NCI-H1092 treated with DMSO at 0.1 percent for 48 hours (cell line): ENCODE measurements at places on chromosomes 6 and 20.
A peak's percentile ranks its signal among the peaks of the same experiment; 100 is the strongest.

DNA sequence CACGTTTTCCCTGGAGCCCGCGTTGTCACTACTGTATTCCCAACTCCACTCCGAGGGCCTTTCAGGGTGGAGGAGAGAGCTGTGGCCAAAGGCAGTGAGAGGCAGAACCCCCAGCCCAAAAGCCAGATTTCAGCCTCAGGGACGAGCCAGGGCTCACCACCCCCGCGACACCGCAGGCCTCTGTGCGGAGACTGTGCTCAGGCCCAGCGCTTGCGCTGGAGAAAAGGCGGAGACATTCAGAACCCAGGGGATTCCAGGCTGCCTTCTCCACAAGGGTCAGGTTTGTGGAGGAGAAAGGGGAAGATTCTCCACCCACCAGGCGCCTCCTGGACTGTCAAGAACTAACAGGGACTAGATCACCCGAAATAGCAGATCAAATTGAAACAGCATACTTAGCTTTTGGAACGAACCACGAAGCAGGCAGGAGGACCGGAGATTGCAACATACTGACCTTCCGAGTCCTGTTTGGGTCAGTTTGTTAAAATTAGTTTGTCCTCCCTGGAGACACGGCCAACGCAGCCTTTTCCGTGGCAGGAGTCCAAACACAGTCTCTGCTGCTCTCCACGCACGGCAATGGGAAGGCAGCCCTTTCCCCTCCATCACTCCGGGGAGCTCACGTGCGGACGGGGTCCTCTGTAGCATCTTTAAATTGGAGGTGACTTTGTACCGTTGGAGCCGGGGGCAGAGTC is 14.4 kb downstream of the DLL1 start:
- DNase-seq, result no peak

DNA sequence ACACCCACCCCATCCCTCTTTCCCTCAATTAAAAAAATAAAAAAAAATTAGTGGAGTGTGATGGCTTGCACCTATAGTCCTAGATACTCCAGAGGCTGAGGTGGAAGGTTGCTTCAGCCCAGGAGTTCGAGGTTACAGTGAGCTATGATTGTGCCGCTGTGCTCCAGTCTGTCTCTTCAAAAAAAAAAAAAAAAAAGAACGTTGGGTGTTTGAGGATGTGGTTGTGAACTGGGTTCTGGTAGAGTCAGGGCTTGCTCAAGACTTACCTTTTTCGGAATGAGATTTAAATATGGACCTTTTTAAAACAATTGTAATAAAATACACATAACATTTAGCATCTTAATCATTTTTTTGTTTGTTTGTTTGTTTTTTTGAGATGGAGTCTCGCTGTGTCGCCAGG is 211.9 kb downstream of the OR2B2 start:
- no peak for DNase-seq

- peak; percentile 15 for DNase-seq
These were observed 34.0 kb upstream of the FOXO3 start for GRCh38 chr6:108526739-108527174.

- DNase-seq, result no peak
These were observed 95.5 kb downstream of the F13A1 start for GRCh38 chr6:6224933-6225486.

DNA sequence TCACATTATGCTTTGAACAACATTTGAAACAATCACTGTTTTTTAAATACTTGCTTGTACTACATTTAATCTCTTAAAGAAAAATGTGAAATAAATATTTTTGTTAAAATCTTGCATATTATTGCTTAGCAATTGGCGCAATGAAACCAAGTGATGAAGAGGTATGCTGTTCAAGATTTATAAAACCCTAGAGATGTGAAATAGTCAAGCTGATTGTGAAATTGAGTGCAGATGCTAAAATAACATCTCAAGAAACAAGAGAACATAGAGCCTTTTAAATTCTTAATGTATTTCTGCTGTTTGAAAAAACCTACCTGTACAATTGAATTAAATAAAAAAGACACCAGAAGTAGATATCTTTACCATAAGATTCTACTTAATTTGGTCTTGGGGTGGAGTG is 179.2 kb upstream of the MCHR2 start:
- no peak for DNase-seq

GRCh38 chr6:101516578-101516977 is 123.1 kb downstream of the GRIK2 start:
- no peak for DNase-seq

DNA sequence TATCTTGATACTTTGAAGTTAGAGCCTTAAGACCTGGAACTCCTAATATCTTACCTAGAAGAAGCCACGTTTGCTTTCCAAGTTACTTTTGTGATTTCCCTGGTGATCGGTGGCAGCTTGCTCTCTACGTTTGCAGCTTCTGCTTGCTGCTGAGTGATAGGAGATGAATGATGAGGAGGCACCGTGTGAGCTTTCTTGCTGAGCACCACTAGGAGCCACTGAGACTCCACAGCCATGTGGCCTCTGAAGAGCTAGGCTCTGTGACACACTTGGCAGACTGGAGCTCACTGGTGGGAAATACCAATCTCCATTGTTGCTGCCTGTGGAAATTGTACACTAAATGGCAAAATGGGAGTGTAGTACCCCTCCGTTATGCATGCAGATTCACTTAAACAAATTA is 161.8 kb downstream of the IBTK start:
- DNase-seq, result no peak

- no peak for DNase-seq
These were observed 21.5 kb downstream of the MANBAL start for GRCh38 chr20:37310951-37311350.

- no peak for DNase-seq
These were observed 189.9 kb upstream of the GMDS start for GRCh38 chr6:2435323-2435722.

- DNase-seq, result no peak
These were observed 73.0 kb downstream of the RNGTT start for GRCh38 chr6:88890394-88890793.

- DNase-seq, result no peak
These were observed 39.4 kb upstream of the MYLIP start for GRCh38 chr6:16089232-16090062.

- DNase-seq, result no peak
These were observed 12.7 kb upstream of the PSMF1 start for GRCh38 chr20:1105599-1106194.

DNA sequence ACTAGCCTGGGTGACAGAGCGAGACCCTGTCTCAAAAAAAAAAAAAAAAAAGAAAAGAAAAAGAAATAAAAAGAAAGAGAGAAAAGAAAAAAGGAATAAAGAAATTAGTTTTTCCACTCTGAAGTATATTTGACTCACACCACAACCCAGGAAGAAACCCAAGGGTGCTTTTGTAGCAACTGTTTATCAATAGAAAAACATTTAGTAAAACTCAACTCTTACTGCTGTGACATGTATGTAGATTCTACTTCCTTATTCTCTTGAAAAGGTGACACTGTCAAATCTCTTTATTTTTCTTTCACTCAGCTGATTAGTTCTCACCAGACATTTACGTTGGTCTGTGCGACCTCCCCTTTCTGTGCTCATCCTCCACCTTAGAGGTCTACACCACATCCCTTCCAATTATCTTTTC is 99.9 kb upstream of the SHLD1 start:
- no peak for DNase-seq

DNA sequence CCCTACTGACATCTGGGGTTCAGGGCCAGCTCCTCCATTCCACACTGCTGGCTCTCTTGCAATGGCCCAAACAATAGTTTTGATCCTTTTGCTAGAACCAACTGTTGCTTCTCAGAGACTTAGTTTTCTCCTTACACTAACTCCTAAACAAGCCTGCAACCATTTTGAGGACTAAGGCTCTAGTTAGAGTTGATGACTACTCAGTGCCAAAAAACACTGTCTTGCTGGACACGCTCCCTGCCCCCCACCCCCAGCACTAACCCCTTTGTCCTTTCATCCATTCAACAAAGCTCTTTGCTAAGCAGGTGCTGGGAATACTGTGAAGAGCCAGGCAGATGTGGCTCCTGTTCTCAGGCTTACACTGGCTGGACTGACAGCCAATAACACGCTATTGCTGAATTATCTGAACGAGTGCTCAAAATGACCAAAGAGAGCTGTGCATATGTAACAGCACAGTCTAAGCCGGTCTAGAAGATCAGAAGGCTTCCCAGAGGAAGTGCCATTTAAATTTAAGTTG is 17.6 kb downstream of the GCLC start:
- DNase-seq, result peak; percentile 58

DNA sequence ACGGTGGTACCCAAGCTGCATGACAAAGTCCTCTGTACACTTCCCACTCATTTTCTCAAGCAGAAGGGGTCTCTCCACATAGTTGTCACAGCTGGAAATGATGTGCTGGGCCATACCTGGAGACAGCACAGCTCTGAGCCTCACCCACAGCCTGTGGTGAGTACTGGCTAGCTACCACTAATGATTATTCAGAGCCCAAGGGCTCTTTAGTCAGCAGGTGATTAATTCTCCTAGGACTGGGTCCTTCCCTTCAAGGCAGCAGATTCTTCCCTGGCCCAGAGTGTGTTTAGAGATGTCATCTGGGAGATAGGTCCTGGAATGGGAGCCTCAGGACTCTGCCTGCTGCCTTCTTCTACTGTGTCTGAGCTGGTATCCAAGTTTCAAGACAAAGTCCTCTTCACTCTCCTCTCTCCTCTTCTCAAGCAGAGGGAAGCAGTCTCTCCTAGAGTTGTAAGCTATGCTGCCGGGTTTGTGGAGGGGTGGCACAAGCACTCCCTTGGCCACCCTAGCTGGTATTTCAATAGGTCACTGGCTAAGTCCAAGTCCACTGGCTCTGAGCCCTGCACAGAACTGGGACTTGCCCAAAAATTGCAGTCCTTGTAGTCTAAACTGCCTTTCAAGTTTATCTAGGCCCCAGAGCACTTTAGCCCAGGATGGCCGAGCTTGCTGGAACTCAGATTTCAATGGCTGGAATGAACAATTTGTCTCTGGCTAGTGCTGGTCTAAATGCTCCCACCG is 49.8 kb upstream of the VGLL2 start:
- no peak for DNase-seq

GRCh38 chr20:34709044-34709830 is 5.1 kb downstream of the TP53INP2 start:
- DNase-seq, result peak; percentile 80

DNA sequence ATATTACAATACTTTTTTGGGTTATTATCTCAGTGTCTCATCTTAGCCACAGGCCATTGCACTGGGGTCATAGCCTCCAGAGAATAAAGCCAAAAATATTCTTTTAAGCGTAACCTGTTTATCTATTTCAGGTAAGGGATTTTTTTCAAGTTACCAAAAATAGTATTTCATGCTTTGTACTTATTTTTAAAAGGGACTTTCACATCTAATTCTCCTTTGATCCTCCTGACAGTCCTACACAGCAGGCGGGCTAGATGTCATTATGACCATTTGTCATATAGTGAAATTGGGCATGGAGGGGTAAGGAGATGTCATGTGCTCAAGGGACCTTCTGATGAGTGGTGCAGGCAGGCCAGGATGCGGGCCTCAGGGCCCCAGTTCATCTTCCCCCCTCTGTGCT is 68.9 kb downstream of the TBC1D7 start:
- no peak for DNase-seq

DNA sequence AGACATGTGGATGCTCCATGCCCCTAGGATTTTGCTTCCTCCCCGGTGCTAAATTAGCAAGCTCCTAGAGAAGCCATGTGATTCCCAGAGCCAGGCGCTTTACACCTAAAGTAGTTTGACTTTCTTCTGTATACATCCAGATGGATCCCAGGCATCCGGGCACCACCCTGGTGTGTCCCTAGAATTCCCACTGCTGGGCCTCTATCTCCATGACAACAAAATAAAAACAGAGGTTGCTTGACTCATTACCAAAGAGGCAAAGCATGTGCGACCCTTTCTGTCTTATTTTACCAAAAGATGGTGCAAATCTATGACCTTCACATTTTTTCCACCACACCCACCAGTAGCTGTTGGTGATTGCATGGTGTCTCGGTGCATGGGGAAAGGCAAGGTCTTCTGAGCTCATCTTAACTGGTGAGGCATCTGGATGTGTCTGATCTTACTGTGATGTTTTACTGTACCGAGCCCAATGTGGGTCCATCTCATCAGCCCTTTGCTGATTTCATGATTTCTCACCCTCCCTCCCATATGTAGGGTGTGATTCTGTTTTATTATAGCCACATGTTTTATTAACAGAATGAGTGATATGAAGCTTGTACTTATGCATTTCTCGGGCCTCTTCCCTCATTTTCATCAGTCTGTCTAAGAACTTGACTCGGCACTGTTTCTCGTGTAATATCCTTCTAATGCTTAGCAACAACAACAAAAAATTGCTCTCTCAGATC is 27.4 kb upstream of the VAPB start:
- no peak for DNase-seq

GRCh38 chr6:1136415-1136774 is 175.5 kb upstream of the FOXQ1 start:
- DNase-seq, result no peak

DNA sequence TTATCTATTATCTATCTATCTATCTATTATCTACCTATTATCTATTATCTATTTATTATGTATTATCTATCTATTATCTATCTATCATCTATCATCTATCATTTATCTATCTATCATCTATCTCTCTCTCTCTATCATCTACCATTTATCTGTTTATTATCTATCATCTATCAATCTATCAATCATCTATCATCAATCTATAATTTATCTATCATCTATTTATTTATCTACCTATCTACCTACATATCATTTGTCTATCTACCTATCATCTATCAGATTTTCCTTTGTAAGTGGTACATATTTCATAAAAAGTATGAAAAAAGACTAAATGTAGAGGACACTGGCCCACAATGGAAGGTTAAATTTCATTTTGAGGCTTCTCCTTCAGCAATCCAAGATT is 212.1 kb upstream of the EXOC2 start:
- no peak for DNase-seq

GRCh38 chr6:84777888-84778287 is 13.5 kb upstream of the TBX18 start:
- no peak for DNase-seq

DNA sequence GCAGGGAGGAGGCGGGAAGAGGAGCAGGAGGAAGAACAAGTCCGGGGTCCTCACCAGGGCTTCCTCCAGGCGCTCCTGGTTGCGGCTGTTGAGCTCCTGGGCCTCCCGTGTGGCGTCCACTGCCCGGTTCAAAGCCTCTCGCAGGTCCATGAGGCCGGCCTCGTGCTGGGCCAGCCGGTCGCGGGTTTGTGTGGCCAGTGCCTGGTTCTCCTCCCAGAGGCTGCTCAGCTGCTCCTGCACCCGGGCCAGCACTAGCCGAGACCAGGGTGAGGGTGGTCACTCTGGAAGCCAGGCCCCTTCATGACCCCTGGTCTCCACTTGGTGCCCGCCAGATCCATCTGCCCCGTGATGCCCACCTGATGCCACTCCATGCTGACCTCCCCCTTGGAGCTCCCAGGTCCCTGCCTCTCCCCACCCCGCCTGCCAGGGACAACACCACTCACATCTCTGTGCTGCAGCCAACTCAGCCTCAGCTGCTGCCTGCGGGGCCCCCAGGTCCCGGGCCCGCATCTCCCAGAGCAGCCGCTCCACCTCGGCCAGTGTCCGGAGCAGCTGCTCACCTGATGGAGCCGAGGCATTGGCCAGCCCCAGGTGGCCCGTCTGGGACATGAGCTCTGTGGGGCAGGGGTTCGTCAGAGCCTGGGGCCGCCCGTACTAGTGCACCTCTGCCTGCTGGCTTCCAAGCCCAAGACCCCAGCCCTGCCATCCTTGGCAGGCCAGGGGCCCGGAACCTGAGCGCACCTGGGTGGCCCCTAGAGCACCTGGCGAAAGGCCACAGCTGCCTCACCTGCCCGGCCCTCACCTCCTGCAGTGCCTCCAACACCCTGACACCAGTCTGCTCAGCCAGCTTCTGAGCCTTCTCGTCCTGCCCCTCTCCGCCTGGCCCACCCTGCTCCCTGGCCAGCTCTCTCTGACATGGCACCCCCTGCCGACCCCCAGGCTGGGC is 15.9 kb downstream of the ADRM1 start:
- DNase-seq, result no peak

GRCh38 chr6:126100386-126100785 is 114.0 kb downstream of the TRMT11 start:
- no peak for DNase-seq
